Activated gamma-delta T cell (primary cell): ENCODE measurements at places on chromosomes 16 and 17.

DNA sequence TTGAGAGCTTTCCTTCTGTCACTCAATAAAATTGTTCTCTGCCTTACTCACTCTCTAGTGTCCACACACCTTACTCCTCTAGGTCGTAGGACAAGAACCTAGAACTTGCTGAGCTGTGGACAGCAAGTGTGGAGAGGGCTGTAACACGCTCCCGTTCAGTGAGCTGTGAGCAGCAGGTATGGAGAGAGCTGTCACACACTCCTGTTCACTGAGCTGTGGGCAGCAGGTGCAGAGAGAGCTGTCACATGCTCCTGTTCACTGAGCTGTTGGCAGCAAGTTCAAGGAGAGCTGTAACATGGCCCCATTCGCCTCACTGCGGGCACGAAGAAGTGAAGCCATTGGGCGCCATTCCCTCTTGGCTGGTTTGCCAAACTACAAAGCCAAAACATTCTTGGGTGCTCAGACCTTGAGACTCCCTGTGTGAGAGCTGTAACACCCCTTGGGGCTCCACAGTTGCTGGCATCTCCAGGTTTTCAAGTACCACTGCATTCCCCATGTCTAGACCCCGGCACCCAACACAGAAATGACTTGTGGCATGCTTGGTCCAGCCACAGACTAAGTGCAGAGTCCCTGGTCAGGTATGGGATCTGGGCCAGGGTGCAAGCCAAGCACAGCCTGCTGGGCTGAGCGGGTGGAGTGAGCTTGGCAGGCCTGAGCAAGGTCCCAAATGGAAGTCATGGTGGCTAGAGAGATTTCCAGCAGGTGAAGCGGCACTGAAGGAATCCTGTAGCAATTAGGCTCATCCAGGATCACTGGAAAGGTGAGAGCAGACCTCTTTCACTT is 608.0 kb upstream of the CDH8 start:
- DNase-seq = no peak

- DNase-seq = no peak
Measured at GRCh38 chr16:23679274-23679985, 741 bp downstream of the PLK1 start.

GRCh38 chr17:3565143-3565542 is 7.5 kb upstream of the TRPV3 start:
- DNase-seq = no peak

GRCh38 chr17:68611353-68612208 is 10.4 kb upstream of the FAM20A start:
- no peak for DNase-seq

GRCh38 chr17:6480303-6480675 is 36.0 kb downstream of the PIMREG start:
- DNase-seq = no peak

GRCh38 chr17:50501054-50501453 is 7.2 kb upstream of the MYCBPAP start:
- no peak for DNase-seq

DNA sequence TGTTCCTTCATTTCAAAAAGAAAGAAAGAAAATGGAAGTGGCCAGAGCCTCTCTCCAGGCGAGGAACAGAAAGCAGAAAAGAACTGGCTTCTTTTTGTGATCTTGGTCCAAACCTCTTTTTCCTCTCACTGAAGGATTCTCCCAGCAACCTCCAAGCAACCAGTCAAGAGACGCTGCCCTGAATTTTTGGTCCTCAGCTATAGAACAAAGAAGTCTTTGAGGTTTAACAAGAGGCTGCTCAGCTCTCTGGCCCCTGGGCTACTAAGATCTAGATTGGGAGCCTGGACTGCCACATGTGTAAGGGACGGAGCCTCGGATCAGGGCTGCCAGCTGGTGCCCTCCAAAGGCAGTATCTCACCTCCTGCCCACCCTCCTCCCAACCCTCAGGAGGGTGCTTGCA is 62.6 kb downstream of the AXIN2 start:
- DNase-seq = no peak
